ENCODE measurements at places on chromosomes 3 and 15. TPM values are rescaled to one million over a fixed set of nuclear protein-coding genes. Genes with fewer than 3 reads are reported as not detected.

The ASB14 gene
- not detected for total RNA-seq

The LYZL4 gene
- total RNA-seq, result not detected

The ARGFX gene
- total RNA-seq, result not detected

The PLD1 gene
- 8.3 TPM for total RNA-seq

The KBTBD13 gene
- total RNA-seq, result not detected

The HYAL1 gene
- total RNA-seq, result 0.54 TPM

The IGF1R gene
- 56.0 TPM for total RNA-seq

The PTX3 gene
- 1.2 TPM for total RNA-seq

The STT3B gene
- total RNA-seq, result 68.7 TPM

The TIMP4 gene
- total RNA-seq, result 13.6 TPM

The CLEC3B gene
- total RNA-seq, result not detected

The SIDT1 gene
- 0.32 TPM for total RNA-seq

The SLC27A2 gene
- total RNA-seq, result 33.5 TPM

The FGF12 gene
- 0.67 TPM for total RNA-seq

The TBC1D21 gene
- not detected for total RNA-seq

The GAP43 gene
- 0.07 TPM for total RNA-seq

The CMTM7 gene
- total RNA-seq, result 36.8 TPM

The CHRNA5 gene
- 29.3 TPM for total RNA-seq

The VGLL3 gene
- total RNA-seq, result 10.7 TPM

The NR2E3 gene
- total RNA-seq, result 0.34 TPM

The TP63 gene
- total RNA-seq, result 0.18 TPM

The KCNMB3 gene
- 1.4 TPM for total RNA-seq

The PSMA4 gene
- total RNA-seq, result 366 TPM

The DLL4 gene
- 2.9 TPM for total RNA-seq

The LHFPL4 gene
- total RNA-seq, result 0.07 TPM

The MESP2 gene
- total RNA-seq, result 0.52 TPM

The CLDN16 gene
- 0.16 TPM for total RNA-seq

The BAHD1 gene
- 11.2 TPM for total RNA-seq

The PRR20G gene
- 2.8 TPM for total RNA-seq

The RETNLB gene
- total RNA-seq, result not detected

The CRYGS gene
- total RNA-seq, result 0.40 TPM

The IQCF5 gene
- total RNA-seq, result not detected

The EPHA3 gene
- not detected for total RNA-seq

The DAZL gene
- not detected for total RNA-seq

The RAB43 gene
- 3.9 TPM for total RNA-seq

The XCR1 gene
- not detected for total RNA-seq

The ADAMTS9 gene
- 0.63 TPM for total RNA-seq

The ADGRG7 gene
- not detected for total RNA-seq

The SLC22A14 gene
- total RNA-seq, result 0.05 TPM

The CFAP20DC gene
- total RNA-seq, result 1.9 TPM

The CELSR3 gene
- total RNA-seq, result 4.6 TPM

The PP2D1 gene
- not detected for total RNA-seq

The SHF gene
- 0.36 TPM for total RNA-seq

All from A549 treated with AZD2906 at 1 μM for 4 hours (cell line).